ENCODE measurements at places on chromosomes 6 and 20.

DNA sequence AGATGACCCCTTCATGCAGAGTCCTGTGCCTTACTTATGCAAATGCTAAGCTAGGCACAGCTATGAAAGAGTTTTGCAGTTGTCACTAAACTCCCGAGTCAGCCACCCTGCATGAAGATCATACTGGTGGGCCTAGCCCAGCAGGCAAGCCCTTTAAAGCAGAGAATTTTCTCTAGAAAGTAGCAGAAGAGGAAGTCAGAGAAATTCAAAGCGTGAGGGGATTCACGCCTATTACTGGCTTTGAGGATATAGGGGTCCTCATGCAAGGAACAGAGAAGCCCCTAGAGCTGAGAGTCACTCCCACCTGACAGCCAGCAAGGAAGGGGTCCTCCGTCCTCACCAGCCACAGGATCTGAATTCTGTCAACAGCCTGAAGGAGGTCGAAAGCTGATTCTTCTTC, 54.6 kb downstream of the MYB start:
- DNase-seq: no peak

- no peak for DNase-seq
These were observed 179.4 kb downstream of the FOXC1 start for GRCh38 chr6:1789092-1789491.

GRCh38 chr6:26319405-26320128, 45.4 kb upstream of the BTN3A2 start:
- no peak for DNase-seq

GRCh38 chr6:148304976-148305375, 37.7 kb upstream of the SASH1 start:
- DNase-seq: no peak

- DNase-seq: no peak
These were observed 109.8 kb downstream of the CHD6 start for GRCh38 chr20:41508335-41508734.

- DNase-seq: no peak
These were observed 146.9 kb upstream of the SGK1 start for GRCh38 chr6:134464690-134465411.

GRCh38 chr6:49839957-49840356, 26.4 kb downstream of the CRISP1 start:
- no peak for DNase-seq

- DNase-seq: no peak
These were observed 97.8 kb upstream of the PCSK2 start for GRCh38 chr20:17129089-17129488.

Measured in thoracic aorta (tissue), 2 donors.